ENCODE measurements at places on chromosomes 3 and 15.

DNA sequence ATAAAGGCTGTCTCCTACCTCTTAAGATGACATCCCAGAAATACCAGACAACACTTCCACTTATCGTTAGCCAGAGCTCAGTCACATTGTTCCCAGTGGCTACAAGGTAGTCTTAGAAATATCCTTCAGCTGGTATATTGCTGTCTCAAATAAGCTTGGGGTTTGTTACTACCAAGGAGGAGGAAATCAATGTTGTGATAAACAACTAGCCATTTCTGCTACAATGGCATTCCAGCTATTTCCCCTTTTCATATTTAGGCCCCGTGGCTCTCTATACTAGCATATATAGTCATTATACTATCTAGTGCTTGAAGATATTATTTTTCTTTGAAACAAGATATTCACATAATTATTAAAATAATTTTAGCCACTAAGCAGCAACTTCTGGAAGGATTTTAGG, 56.5 kb downstream of the VPS8 start:
- DNase-seq: no peak

- DNase-seq: no peak
Measured at GRCh38 chr3:98545940-98546339, 14.2 kb downstream of the GPR15 start.

GRCh38 chr15:81196576-81197254, at the start of gene IL16:
TSS of gene IL16 (plus strand) at chr15:81196879. CDS start at chr15:81225400, 28,521 bp downstream.
- no peak for DNase-seq

DNA sequence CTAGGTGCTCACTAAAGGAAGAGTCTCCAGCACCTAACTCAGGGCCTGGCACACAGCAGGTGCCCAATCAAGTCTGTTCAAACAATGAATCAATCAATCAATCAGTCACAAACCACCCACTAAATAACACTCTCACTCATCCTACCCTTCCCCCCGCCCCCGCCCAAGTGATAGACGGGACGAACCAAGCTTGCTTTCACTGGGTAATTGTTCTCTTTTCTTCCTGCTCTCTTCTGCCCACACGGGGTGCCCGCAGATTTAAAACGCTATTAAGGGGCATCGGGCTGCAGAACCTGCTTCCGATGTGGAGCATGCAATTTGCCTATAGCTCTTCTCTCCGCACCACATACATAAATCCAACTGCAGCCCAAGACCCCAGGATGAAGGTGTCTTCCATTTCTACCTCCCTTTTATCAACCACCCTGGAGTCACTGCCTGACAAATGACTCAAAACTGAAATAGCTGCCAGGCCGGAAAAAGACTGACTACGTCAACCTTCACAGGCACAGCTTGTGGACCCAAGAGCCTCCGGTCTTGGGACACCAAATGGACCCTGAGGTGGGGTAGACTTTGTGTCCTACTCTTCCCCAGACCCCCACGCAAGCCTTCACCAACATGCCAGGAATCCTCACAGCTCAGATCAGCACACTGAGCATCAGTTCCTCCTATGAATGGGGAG, 1.7 kb downstream of the KLHL25 start:
- peak; percentile 24 for DNase-seq

- no peak for DNase-seq
Measured at GRCh38 chr3:186532598-186533072, 11.5 kb downstream of the CRYGS start.

- DNase-seq: no peak
Measured at GRCh38 chr3:24598695-24599470, 104.2 kb upstream of the THRB start.

- DNase-seq: no peak
Measured at GRCh38 chr15:28921336-28921735, 35.6 kb downstream of the APBA2 start.

- no peak for DNase-seq
Measured at GRCh38 chr3:105746231-105746996, 122.4 kb downstream of the CBLB start.

- DNase-seq: no peak
Measured at GRCh38 chr3:52318186-52318816, 2.2 kb downstream of the DNAH1 start.

- DNase-seq: no peak
Measured at GRCh38 chr15:35458176-35458856, 87.6 kb downstream of the DPH6 start.

DNA sequence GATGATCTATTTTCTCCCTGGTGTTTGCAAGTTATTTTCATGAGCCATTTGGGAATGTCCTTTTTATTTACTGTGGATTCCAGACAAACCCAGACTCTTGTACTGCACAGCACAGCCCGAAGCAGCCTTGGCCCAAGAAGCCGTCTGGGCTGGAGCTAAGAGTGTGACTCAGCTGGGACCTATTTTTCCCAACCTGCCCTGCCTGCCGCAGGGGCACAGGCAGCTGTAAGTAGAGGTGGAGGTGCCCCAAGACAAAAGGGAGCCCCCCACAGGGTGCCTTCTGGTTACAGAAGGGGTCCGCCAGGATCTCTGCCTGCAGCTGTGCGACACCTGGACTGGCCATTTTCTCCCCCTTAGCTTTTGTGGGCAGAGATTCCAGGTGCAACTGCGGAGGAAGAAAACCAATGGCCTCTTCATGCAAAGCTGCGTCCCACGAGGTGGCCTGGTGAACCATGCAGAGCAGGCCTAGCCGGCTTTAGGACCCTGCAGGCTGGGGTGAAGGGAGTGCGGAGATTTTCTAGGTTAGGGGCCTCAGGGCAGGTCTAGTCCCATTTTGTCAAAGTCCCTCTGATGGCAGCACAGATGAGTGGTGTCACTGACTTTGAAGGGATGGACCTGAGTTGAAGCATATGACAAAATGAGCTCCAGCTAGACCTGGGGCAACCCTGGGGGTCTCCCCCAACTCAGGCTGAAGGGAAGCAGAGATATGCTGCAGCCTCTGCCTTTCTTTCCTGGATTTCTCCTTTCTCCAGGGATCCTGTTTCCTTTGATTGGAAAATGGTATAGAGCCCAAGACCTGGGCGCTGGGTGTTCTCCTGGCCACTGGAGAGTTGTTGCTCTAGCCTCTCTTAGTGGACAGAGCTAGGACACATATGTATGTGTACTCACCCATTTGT, 131.2 kb downstream of the KLF13 start:
- DNase-seq: no peak

GRCh38 chr3:154227531-154227930, 96.8 kb downstream of the DHX36 start:
- DNase-seq: no peak

DNA sequence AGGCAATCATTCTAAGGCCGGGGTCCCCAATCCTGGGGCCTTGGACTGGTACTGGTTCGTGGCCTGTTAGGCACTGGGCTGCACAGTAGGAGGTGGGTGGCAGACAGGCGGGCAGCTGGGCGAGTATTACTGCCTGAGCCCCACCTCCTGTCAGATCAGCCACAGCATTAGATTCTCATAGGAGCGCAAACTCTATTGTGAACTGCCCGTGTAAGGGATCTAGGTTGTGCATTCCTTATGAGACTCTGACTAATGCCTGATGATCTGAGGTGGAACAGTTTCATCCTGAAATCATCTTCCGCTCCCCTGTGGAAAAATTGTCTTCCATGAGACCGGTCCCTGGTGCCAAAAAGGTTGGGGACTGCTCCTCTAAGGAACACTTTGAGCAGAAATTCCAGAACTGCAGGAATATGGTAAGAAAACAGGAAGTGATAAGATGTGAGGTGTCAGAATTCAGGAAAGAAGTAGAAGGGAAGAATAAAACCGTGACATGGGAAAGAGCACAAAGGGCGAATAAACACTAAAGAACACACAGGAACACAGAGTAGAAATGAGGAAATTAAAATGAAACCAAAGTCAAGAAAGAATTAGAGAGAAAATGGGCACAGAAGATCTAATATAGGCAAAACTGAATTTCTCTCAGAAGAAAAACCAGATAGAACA, 57.6 kb downstream of the PDCD6IP start:
- no peak for DNase-seq

DNA sequence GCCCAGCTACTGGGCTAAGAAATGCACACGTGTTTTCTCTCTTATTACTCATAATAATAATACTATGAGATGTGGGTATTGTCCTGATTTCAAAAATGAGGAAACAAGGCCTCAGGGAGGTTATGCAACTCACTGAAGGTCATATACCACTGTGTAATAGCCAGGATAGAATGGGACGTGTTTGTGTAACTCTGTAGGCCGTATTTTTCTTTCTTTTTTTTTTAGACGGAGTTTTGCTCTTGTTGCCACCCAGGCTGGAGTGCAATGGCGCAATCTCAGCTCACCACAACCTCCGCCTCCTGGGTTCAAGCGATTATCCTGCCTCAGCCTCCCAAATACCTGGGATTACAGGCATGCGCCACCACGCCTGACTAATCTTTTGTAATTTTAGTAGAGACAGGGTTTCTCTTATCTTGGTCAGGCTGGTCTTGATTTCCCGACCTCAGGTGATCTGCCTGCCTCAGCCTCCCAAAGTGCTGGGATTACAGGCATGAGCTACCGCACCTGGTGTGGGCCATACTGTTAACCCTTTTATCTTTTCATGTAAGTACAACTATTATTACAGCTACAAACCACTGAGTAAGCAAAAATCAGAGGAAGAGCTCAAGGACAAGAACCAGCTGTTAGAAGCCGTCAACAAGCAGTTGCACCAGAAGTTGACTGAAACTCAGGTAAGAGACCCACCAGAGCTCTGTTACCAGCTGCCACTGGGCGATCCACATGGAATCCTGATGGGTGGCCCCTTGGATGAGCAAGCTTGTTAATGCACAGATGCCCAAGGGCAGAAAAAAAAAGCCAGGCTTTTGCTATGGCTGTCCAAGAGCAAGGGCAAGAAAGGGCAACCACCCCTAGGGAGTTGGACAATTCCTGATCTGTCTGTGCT, 6.7 kb downstream of the KNSTRN start:
- no peak for DNase-seq

DNA sequence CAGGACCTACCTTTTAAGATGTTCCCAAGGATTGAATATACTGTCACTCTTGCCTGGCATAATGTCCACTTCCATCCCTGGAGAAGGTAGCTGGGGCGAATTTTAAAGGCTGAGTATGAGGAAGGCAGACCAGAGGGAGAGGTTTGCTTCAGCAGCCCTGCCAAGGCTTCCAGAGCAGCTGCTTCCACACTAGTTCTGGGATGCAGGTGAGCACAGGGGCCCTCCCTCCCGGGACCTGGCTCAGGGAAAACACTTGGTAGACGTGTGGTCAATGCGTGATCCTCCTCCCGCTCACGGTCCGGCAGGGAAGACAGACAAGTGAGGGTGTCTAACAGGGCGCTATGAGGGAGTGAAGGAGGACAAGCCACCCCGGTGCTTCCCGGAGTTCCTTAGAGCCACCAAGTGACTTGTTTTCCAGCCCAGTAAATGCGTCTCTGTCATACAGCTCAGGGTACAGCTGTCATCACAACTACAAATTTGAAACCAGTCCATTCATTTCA, 327.6 kb downstream of the ARRDC4 start:
- DNase-seq: no peak

- no peak for DNase-seq
Measured at GRCh38 chr3:19573644-19574043, 360.4 kb downstream of the EFHB start.

GRCh38 chr3:64444490-64445108, 219.3 kb upstream of the PRICKLE2 start:
- DNase-seq: no peak

DNA sequence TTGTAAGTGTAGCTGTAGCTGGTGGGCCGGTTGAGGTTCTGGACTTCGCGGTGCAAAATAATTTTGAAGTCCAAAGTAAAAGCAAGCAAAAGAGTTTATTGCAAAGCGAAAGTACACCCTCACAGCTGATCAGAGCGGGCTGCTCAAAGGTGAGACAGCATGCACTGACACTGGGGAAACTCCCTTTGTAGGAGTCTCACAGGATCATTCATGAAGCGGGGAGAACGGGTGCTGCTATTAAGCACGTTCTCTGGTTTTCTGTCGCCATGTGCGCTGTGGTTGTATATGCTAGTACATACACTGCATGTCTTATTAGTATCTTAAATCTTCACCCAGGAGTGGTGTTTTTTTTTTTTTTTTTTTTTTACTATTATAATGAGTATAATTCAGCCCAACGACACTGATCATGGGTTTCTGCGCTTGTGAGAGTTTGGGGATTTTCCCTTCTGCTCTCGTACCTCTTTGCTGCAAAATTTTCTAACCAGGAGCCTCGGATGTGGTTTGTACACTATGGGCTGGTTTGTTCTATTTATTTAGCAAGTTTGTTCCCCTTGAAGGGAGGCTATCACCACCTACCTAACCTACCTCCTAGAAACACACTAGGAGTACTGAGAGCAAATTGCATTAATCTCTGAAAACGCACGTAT, 1.4 kb upstream of the AP4E1 start:
- DNase-seq: peak; percentile 57

DNA sequence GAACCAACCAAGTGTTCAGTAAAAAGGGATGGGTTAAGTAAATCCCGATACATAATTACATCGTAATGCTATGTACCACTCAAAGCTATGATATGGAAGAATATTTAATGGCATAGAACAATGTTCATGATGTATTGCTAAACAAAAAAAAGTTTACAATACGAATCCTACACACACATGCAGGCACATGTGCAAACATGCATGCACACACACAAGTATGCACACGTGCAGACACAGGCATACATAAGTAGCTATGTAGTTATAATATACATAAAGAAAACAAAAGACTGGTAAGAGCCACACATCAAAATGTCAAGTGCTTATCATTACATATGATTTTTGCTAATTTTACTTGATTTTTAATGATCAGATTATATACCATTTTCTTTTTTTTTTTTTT, 74.2 kb downstream of the ARRDC4 start:
- DNase-seq: no peak

DNA sequence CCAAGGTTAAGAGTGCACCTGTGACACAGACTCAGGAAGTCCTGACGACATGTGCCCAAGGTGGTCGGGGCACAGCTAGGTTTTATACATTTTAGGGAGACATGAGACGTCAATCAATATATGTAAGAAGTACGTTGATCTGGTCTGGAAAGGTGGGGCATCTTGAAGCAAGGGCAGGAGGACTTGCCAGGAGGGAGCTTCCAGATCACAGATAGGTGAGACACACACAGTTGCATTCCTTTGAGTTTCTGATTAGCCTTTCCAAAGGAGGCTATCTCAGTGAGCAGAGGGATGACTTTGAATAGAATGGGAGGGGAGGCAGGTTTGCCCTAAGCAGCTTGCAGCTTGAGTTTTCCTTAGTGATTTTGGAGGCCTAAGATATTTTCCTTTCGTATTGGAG, 257.4 kb downstream of the CGGBP1 start:
- no peak for DNase-seq

DNA sequence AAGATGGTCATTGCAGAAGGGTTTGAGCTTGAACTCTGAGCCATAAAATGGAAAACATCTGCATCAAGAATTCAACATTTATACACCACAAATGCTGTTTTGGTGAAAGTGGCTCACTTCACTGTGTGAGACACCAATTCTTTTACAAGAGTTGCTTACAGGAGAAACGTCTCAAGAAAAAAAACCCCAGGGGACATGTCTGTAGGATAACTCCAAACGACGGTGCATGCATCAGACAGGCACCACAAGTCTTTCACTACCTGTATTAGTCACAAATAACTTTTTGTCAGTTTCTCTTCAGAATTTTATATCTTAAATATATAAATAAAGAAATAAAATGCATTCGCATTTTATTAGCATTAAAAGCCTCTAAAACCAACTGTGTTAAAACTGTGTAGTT, 164.3 kb downstream of the EFHB start:
- DNase-seq: no peak

- DNase-seq: no peak
Measured at GRCh38 chr3:71127844-71128243, 455.7 kb downstream of the FOXP1 start.

GRCh38 chr3:52827866-52828376, 2.6 kb downstream of the ITIH4 start:
- no peak for DNase-seq

- DNase-seq: no peak
Measured at GRCh38 chr3:130915567-130916292, 21.8 kb downstream of the ATP2C1 start.

- DNase-seq: no peak
Measured at GRCh38 chr15:34953851-34954250, 15.7 kb downstream of the AQR start.

Measured in stimulated activated CD4-positive, alpha-beta T cell treated with anti-CD3 and anti-CD28 coated beads, Interleukin-4, amount 100 ng/mL, for 48 hours (primary cell).